ENCODE measurements at places on chromosomes 5 and 9. TPM values are rescaled to one million over a fixed set of nuclear protein-coding genes. Genes with fewer than 3 reads are reported as not detected.

DNA sequence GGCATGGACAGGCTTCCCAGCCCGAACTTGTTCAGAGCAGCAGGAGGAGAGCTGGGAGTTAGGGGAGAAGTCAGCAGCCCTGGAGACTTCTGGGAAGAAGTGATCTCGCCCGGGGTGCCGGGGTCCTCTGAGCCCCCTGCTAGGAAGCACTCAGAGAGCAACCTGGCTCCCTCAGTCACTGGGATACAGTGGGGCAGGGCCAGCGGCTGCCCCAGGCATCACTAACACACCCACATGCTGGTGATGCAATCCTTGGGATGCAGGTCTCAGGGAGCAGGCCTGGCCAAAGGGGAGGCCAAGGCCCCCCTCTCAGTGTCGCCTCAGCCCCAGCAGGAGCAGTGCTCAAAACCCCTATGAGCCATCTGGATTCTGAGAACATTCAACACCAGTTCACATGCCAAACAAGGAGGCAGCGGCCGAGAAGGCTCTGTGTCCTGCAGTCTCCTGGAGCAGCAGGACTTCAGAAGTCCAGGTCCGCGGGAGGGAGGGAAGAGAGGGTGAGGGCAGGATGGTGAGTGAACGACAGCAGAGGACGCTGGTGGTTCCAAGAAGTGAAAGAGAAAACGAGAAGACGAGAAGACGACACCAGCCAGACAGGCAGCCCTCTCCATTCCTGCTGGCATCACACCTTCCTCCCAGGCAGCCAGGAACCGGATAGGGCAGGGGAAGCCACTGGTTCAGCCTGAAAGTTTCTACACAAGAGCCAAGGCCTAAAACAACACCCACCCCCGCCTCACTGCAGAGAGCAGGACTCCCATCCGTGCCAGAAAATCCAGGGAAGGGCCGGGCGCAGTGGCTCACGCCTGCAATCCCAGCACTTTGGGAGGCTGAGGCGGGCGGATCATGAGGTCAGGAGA lies 2.3 kb downstream of the PNPLA7 start:
- H3K27me3 ChIP-seq = no peaks in the 10 kb centered on the region
- no peak overlapping the region for H3K27ac ChIP-seq
- no peaks in the 10 kb centered on the region for H3K36me3 ChIP-seq
- H3K4me3 ChIP-seq = no peak overlapping the region
- H3K4me1 ChIP-seq = peaks cover 3% of the 10 kb centered on the region

DNA sequence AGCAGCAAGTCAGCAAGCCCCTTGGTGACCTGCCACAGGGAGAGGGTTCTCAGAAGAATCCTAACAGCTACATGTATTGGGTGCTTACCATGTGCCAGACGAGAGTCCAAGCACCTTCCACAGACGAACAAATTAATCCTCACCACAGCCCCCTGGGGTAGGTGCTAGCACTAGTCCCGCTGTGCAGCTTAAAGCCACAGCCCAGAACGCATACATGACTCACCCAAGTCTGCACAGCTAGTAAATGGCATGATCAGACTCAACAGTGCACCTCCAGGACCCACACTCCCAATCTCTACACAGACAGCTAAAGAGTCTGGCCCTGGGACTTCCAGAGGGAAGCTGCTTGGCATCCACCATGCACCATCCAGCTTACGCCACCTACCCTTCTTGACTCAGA lies 111.5 kb downstream of the PAX5 start:
- H3K27ac ChIP-seq = no peak overlapping the region
- no peaks in the 10 kb centered on the region for H3K4me1 ChIP-seq
- no peaks in the 10 kb centered on the region for H3K27me3 ChIP-seq
- H3K36me3 ChIP-seq = no peaks in the 10 kb centered on the region
- no peak overlapping the region for H3K4me3 ChIP-seq

Gene F2RL2
- not detected for total RNA-seq

Gene DMRT2
- total RNA-seq = not detected

Gene FST
- total RNA-seq = 8.0 TPM

Measured in GM23338 (cell line).